ENCODE measurements at places on chromosomes 3 and 15.

DNA sequence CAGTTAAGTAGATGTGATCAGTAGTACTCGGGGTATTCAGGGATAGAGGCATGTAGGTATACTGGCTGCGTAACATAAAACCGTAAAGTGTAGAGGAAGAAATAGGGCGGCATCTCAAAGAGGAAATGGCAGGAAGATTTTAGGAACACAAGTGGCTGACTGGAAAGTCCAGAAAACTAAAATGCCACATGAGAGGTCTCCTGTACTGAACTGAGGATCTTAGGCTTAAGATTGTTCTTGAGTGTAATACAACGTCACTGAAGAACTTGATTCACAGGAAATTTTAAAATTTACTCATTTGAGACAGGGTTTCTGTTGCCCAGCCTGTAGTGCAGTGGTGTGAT lies 2.3 kb upstream of the LMLN start:
- no peak for DNase-seq

GRCh38 chr3:158845765-158846350 lies 44.0 kb downstream of the MFSD1 start:
- peak; percentile 64 for DNase-seq

GRCh38 chr3:187750513-187751123 lies 5.3 kb upstream of the BCL6 start:
- no peak for DNase-seq

- DNase-seq = no peak
Observed at GRCh38 chr15:59322056-59322759, 50.5 kb downstream of the MYO1E start.

GRCh38 chr3:79148786-79149185 lies 619.0 kb downstream of the ROBO1 start:
- no peak for DNase-seq

DNA sequence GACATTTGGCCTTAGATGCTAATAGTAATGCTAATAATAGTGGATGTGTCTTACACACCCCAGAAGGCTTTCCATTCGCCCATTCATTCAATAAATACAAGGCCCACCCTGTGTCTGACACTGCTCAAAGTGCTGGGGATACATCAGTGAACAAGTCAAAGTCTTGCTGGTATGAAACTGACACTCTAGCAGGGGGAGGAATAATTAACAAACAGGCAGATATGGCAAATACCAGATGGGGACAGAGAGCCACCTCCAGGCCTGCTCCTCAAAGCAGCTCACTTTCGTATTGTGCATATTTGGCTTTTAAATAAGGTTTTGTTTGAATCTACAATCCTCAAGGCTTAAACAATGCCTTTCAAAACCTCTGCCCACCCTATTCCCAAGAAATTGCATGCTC lies 28.3 kb upstream of the LYZL4 start:
- DNase-seq = no peak

GRCh38 chr3:172201870-172202236 lies 162.5 kb downstream of the FNDC3B start:
- no peak for DNase-seq

DNA sequence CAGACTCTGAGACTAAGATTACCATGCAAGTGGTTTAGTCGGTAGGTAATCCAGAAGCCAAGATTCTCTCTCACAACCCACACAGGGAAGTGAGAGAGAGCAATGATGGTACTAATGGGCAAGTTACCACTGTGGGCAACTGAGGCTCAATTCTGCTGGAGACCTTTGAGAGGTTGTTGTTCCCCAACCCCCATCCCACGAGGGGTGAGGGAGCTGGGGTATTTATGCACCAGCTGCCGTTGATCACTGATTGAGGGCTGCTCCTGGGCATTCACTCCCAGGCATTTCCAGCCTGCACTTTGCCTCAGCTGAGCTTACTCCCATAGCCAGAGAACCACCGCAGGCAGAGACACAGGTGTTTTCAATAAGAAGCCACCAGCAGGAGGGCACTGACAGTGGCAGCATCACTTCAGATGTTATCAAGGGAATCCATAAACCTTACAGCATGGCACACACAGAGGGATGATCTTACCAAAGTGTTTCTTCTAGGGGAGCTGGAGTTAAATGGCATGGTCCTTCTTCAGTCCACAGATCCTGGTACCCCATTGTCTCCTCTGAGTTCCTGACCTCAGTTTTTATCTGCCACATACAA lies 15.0 kb upstream of the CCDC174 start:
- DNase-seq = no peak

GRCh38 chr3:14261229-14261628 lies 82.6 kb downstream of the LSM3 start:
- peak; percentile 15 for DNase-seq

- DNase-seq = peak; percentile 41
Observed at GRCh38 chr15:47887241-47887800, 170.0 kb downstream of the SEMA6D start.

GRCh38 chr15:65183865-65184159 lies 1.3 kb downstream of the CLPX start:
- no peak for DNase-seq

GRCh38 chr3:55469957-55470526 lies 17.1 kb downstream of the WNT5A start:
- DNase-seq = no peak

- no peak for DNase-seq
Observed at GRCh38 chr3:88147261-88147660, 2.5 kb upstream of the C3orf38 start.

- peak; percentile 77 for DNase-seq
Observed at GRCh38 chr15:58070801-58071418, 5.4 kb upstream of the ALDH1A2 start.

Measured in NCI-H524 (cell line).